ENCODE measurements at places on chromosomes 16 and 17.

DNA sequence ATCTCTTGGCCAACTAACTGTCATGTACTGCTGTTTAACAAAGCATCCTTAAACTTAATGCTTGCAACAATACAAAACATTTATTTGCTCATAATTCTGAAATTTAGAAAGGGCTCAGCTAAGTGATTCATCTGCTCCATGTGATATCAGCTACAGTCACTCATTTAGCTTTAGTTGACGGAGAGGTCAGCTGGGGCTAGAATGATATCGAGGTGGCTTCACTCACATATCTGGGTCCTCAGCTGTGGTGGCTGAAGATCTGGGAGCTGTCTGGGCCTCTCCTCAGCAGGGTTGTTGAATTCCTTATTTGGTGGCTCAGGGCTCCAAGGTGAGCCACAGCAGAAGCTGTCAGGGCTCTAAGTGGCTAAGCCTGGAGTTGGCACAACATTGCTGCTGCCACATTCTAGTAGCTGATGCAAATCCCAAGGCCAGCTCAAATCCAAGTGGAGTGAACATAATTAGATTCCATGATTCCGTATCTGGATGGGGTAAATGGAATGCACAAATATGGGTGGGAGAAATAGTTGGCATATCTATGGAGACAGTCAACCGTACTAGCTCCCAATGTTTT is 62.8 kb downstream of the HS3ST3A1 start:
- DNase-seq: no peak

GRCh38 chr16:57764341-57765159 is 29.0 kb downstream of the KATNB1 start:
- DNase-seq: peak; percentile 98

DNA sequence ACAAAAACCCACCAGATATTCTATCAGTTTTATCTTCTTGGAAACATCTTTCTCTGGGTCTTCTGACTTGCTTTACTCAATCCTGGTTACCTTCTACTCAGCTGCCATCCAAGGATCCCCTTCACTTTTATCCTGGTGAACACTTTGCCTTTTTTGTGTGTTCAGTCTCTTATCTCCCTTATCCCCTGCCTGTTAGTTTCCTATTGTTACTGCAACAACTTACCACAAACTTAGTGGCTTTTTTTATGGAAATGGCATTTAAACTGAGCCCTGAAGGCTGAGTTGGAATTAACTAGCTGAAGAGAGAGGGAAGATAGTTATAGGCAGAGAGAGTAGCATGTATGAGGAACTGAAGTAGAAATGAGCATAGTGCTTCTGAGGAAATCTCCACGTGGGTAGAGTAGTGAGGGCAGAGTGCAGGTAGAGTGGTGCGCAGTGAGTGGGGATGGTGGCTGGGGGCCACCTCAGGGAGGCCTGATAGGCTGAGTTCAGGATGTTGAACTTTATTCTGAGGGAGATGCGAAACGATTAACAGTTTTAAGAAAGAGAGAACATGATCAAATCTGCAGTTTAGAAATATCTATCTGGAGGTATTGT is 26.3 kb downstream of the TANGO6 start:
- no peak for DNase-seq

- DNase-seq: no peak
Observed at GRCh38 chr17:63246344-63246743, 199.8 kb downstream of the CYB561 start.

DNA sequence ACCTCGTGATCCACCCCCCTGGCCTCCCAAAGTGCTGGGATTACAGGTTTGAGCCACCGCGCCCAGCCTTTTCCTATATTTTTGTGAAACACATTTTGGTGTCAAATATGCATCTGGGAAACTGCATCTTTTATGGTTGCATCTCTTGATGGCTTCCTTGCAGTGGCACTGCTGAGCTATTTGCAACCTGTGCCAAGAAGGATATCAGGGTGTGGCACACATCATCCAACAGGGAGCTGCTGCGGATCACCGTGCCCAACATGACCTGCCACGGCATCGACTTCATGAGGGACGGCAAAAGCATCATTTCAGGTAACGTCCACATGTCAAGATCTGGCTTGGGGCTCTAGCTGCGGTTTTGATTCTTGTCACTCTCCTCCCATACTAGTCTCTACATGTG is 16.8 kb upstream of the USP43 start:
- DNase-seq: peak; percentile 61

- peak; percentile 88 for DNase-seq
Observed at GRCh38 chr17:46212634-46213435, 19.6 kb upstream of the KANSL1 start.

DNA sequence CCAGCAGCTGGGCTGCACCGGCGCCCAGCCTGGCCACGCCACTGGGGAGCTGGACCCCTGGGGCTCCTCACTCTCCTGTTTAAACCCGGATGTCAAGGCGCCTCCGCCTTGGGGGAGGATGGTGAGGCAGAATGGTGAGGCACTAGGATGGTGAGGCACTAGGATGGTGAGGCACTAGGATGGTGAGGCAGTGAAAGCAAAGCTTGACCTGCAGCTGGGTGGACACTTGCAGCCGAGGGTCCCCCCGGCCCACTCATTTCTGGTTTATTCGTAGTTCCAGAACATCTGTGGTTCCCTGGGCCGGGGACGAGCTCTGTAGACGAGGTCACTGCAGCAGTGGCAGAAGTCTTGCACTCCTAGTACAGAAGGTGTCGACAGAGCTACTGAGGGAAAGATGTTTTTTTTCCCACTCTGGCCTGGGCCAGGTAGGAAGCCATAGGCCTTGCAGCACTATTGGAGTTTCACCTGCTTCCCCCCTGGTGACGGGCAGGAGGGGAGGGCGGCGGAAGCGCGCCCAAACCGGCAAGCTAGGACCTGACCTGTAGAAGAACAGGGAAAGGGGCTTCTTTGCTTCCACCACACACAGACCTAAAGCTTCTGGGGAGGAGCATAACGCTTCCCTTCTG is 1.1 kb upstream of the HNF1B start:
- no peak for DNase-seq

DNA sequence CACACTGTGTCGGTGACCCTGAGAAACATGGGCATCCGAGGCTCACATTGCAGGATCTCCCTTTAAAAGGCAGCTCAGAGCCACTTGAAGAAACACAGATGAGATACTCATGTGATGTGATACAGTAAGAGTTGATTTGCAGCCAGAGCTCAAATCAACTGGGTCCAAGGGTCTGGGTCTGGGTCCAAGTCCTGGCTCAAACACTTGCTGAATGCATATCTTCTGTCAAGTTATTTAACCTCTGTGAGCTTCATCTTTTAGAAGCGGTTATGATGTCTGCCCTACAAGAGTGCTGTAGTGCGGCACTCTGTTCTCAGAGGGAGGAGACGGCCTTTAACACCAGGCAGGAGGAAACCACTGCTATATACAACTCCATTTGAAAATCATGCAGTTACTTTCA is 6.4 kb downstream of the KRT38 start:
- no peak for DNase-seq

GRCh38 chr16:54411544-54411943 is 125.0 kb upstream of the IRX3 start:
- DNase-seq: no peak

DNA sequence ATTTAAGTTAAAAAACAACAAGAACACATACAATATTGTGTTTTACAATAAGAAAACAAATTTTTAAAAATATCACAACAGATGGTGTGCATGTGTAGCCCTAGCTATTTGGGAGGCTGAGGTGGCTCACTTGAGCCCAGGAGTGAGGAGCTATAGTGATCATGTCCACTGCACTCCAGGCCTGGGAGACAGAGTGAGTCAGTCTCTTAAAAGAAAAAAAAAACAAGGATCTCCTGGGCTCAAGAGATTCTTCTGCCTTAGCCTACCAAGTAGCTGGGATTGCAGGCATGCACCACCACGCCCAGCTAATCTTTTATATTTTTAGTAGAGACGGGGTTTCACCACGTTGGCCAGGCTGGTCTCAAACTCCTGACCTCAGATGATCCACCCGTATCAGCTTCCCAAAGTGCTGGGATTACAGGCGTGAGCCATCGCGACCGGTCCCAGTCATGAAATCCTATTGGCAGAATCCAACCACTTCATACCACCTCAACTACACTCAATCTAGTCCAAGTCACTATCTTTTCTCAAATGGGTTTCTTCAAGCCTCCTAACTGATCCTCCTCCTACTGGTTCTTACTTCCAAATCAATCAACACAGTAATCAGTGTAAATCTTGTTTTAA is 55.0 kb downstream of the STH start:
- peak; percentile 43 for DNase-seq

DNA sequence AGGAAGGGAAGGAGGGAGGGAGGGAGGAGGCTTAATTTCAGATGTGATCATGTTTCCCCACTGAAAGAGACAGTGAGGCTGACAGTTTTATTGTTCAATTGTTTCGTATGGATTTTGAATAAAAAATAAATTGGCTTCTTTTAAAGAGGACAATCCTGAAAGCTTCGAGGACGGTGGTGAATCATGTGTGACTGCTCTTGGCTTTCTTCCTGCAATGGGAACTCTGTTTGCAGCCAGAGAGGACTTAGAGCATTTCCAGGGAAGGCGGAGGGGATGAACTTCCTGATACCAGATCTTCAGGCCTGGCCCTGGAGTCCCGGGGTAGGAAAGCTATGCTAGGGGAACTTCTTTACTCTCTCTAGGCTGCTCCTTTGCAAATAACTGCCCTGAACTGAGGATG is 72.8 kb upstream of the C16orf82 start:
- no peak for DNase-seq

DNA sequence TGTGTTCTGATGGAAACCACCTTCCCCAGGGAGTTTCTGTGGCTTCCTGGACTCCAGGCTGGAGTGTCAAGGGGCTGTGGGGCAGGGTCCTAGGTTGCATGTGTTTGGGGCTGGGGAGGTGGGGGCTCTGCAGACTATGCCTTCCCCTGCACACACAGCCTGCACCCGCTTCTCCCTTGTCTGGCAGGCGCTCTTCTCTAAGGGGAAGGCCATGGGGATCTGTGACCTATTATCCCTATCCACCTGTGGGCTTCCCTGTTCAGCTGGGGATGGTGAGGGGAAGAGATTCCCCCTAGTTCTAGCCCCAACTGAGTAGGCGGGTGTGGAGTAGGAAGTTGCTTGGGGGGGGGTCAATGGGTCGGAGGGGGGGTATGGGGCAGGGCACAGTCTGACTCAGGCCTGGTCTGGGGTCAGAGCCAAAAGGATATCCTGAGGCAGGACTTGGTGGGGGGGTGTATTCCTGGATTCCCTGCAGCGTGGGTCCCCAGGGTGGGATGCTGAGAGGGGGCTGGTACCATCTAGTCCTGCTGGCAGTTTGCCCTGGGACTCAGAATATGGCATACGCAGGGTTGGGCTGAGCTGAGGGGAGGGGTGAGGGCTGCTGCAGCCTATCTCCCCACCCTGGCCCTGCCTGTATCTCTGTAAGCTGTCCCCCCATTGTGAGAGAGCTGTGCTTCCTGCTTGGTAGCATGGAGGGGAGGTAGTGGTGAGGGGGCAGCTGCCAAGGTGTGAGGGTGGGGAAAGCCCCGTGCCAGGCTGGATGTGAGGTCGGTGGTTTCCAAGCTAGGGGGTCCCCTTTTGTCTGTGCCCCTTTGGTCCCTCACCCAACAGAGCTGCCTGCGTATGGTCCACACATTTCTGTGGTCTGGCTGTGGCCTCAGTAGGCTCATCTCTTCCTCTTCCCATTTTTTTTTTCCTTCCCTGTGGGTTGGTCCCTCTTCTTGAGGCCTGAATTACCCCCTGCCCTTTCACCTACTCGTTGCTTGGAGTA is 14.7 kb downstream of the RARA start:
- no peak for DNase-seq

DNA sequence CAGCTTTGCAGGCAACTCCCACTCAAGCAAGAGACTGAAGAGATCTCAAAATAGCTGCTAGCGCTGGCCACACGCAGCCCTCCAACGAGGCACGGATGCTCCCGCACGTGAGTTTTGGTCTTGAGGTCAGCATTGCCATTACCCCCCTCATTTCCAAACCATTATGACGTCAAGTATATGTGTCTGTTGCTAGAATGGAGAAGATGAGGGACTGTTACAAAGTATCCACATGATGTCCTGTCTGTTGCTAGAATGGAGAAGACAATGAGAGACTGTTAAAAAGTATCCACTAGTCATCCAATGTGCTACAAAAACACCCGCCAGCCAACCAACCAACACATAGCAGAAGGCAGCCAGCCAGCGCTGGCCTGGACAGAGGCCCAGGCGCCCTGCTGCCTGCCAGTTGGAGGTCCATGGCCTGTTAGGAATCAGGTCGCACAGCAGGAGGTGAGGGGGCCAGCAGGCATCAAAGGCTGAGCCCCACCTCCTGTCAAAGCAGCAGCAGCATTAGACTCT is 24.8 kb downstream of the KLHDC4 start:
- no peak for DNase-seq

DNA sequence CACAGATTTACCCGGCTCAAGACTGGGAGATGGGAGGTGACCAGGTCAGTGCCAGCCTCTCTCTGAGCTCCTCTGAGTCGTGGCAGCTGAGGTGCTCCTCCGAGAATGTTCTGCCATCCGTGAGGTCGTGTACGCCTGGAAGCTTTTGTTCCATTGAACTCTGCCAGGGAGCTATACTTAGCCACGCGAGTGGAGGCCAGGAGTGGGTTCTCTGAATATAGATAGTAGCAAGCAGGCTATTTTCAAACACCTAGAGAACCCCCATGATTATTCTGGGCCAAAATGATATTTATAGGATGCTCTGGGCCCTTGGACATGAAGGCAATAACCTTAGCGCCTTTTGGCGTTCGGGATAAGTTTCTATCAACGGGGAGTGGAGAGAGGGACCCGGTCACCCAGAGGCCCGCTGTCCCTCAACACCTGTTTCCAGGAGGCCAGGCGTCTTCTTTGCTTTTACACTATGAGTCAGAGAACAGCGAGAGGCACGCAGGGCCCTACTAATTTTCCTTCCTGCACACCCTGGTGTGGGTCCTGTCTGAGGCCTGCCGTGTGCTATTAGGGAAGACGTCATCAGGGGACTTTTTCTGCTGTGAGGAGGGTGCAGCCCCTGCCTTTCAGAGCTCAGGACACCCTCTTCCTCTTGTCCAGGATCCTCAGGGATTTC is 11.0 kb upstream of the MVD start:
- no peak for DNase-seq

- DNase-seq: no peak
Observed at GRCh38 chr16:85753976-85754375, 3.1 kb upstream of the C16orf74 start.

DNA sequence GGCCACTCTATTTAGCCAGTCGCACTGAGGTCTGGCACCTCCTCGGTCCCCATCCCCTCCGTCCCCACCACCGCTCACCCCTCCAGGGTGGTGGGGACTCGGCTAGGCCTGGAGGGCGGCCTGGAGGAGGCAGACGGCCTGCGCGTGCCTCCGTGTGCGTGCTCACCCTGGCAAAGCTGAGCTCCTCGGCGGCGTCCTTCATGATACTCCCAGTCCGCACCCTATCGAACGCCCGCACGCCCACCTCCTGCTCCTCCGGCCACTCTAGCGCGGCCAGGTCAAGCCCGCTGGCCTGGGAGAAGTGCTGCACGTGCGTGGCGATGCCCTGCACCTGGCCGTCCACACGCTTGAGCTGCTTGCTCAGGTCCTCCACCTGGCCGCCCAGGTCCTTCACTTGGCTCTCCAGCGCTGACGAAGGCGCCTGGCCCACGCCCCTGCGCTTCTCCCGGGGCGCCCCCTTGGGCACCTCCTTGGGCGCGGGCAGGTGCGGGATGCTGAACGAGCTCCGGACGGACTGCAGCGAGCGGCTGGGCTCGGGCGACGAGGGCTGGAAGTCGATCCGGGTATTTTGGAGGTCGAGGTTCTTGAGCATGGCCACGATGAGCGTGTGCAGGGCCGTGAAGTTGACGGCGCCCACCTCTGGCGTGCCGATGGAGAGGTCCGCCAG is 644 bp downstream of the QRICH2 start:
- no peak for DNase-seq
